Right lung (tissue), 10 donors: ENCODE measurements at places on chromosomes 3 and 15. TPM values are rescaled to one million over a fixed set of nuclear protein-coding genes. Genes with fewer than 3 reads are reported as not detected.

- DNase-seq, result no peak
Observed at GRCh38 chr15:37720267-37720666, 214.2 kb upstream of the TMCO5A start.

Gene GUCA1C
- polyA plus RNA-seq, result not detected

Gene FSIP1
- polyA plus RNA-seq, result 0.82 TPM

GRCh38 chr15:52019394-52020220 lies 588 bp downstream of the MAPK6 start:
- peak; percentile 73 for DNase-seq

Gene ATP1B3
- polyA plus RNA-seq, result 99.9 TPM

Gene BTLA
- polyA plus RNA-seq, result 0.45 TPM

DNA sequence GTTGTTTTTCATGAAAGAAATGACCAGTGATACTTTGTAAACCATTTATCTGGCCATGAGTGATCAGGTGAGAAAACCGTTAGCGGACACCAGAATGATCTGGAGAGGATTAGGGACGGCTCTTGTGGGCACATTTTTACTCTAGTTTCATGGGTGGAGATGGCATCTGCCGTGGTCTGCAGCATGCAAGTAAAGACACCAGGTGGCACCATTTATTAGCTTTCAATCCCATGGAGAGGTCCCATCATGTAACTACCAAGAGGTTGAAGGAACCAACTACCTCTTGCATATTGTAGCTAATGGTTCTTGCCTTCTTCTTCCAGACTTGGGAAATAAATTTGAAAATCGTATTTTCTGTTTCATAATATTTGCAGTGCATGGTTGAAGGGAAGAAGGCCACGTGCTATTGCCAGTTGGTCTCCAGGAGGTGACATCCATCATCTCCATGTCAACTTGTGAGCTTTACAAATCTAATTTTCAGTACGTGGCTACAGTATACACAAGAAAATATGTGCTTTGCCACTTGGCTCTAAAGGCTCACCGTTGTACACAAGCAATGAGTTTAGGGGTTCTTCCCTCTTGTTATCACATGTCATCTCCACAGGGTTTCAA lies 1.5 kb upstream of the MAPKBP1 start:
- DNase-seq, result peak; percentile 31

- no peak for DNase-seq
Observed at GRCh38 chr3:24245056-24245455, 249.6 kb downstream of the THRB start.

Gene ZPLD1
- not detected for polyA plus RNA-seq

- DNase-seq, result no peak
Observed at GRCh38 chr3:155517903-155518302, 224.4 kb upstream of the STRIT1 start.

DNA sequence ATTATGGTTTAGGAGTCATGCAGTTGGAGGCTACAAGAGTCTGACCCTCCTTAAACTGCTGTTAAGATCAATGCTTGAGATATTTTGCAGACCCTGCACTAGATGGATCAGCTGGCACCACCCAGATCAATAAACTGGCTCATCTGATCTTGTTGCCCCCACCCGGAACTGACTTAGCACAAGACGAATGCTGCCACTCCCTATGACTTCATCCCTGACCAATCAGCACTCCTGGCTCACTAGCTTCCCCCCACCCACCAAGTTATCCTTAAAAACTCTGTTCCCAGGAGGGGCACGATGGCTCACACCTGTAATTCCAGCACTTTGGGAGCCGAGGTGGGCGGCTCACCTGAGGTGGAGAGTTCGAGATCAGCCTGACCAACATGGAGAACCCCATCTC lies 594.0 kb downstream of the NTRK3 start:
- DNase-seq, result no peak

- no peak for DNase-seq
Observed at GRCh38 chr15:71651750-71652186, 158.6 kb upstream of the NR2E3 start.

DNA sequence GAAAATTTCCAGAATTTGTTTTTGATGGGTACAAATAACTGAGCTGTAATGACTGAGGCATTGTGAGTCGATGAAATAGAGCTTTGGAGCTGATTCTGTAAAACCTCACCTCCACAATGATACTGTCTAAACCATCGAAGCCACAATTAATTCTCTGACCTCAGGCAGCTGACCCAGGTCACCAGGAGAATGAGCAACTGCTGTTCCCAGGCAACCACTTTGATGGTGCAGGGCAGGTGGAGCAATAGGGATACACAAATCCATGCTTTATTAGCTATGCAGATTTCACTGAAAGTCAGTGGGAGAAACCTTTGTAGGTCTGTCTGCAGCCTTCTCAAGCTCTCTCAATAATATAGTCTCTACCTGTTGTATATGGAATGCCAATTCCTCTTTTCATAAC lies 204.4 kb downstream of the RYR3 start:
- no peak for DNase-seq

GRCh38 chr3:102885289-102885688 lies 450.5 kb downstream of the ZPLD1 start:
- no peak for DNase-seq

- DNase-seq, result no peak
Observed at GRCh38 chr3:142977399-142977728, 13.9 kb upstream of the PAQR9 start.

DNA sequence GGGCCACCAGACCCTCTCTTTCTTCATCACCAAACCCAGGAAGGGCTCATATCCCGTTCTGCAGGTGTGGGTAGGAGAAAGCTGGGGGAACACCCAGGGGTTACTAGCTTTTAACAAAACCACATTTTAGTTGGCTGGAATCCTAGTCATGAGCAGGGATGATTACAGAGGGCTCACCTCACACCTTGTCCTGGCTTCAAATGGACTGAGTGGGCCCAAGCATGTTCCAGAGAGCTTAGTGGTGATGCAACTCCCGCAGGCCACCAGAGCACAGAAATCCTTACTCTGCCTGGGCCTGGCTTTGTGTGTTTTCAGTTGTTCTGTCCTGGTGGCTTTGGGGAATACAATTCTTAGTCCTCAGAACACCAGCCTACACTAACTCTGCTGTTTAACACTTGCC lies 56.8 kb upstream of the RYK start:
- no peak for DNase-seq

DNA sequence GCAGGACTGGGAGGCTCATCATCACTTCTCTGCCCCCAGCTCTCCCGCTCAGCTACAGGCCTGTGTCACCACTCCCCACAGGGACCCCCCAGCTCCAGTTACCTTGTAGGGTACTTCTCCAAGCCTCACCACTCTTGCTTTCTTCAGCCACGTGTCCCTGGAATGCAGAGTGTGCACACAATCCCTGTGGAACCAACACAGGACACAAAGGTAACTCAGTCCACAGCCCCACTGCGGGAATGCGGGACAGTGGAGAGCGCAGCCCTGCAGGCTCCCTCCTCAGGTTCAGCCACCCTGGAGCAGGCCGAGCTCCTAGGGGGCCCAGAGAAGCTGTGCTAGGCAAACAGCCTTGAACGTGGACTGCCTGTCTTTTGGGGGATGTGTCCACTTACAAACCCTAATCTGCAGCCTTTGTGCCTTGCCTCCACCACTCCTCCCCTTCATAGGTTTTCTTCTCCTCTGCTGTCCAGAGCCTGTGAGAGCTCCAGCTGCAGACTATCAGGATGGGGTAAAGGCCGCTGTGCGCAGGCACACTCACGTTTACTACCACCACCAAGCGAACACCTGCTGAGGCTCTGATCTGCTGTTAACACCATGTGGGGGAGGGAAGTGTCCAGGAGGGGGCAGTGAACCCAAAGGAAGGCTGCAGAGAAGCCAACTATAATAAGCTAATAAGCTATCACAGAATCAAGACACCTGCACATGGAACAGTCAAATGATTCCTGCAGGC lies 26.0 kb downstream of the XPC start:
- no peak for DNase-seq

DNA sequence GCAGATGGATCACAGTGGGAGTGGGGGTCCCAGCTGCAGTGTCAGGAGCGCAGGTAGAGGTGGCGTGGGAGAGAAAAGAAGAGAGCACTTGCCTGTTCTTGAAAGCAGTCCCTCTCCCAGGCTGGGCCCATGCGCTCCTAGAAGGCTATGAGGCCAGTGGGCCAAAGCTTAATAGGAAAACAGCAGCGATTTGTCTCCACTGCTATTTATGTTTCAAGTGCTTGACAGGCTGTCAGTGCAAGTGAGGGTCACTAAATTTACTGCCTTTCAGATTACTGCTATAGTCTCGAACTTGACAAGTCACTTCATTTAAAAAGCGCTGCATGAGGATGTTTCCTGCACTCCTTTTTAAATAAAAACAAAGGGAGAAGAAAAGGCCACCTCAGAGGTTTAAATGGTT lies 239.5 kb downstream of the GAP43 start:
- DNase-seq, result no peak

Gene USP50
- 0.10 TPM for polyA plus RNA-seq

- no peak for DNase-seq
Observed at GRCh38 chr3:108428586-108428985, 81.8 kb downstream of the MYH15 start.

DNA sequence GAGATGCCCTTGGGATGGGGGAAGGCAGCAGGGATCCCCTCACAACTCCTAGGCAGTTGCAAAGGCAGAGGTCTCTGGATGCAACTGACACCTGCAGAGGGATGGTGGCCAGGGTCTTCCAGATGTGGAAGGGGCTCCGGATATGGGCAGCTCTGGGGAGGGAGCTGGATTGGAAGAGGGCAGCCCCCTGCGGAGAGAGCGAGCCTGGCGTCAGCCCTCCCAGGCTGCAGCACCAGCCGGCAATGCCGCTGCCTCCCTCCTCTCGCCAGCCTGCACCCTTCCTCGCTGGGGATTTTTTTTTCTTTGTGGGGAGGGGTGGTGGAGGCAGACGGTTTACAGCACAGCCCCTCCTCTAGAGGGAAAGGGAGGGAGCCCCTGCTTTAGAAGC lies 1.6 kb downstream of the INSYN1 start:
- DNase-seq, result no peak

Gene ASB14
- polyA plus RNA-seq, result 1.9 TPM

Gene BLM
- 8.5 TPM for polyA plus RNA-seq

DNA sequence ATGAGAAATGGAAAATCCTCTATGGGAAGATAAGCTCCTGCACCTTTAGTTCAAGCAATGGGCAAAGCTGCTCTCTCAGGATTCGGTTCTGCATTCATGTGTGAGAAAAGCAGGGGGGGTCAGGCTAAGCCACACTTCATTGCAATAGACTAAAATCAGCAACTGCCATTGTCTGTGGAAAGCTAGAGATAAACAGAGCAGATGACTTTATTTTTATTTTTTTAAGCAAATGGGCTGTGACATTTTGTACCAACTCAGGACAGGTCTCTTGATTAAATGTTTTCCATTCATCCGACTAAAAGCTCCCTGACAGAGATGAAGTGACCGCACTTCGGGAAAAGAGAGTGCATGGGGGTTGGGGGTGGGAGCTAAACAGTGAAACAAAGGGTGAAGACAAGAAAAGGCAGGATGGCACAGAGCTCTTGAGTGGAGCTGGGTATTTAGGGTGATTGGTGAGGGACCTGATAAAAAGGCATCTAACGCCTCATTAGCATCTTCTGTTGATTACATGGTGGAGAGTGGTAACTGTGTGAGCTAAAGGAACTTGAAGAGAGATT lies 987.4 kb downstream of the TUSC7 start:
- no peak for DNase-seq

Gene GASK1A
- 3.5 TPM for polyA plus RNA-seq

Gene PP2D1
- polyA plus RNA-seq, result 0.91 TPM

DNA sequence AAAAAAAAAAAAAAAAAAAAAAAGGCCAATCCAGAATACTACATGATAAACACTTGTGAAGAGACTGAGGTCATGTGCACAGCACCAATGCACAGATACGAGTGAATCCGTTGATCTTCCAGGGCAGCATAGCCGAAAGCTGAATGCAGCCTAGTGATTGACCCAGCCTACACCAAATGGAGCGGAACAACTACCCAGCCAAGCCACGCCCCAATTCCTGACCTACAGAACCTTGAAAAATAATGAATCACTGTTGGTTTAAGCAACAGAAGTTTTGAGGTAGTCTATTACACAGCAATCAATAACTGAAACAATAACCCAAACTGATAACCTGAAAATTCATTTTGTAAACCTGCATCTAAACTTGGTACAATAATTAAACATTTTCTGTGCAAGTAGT lies 361.0 kb downstream of the FHIT start:
- no peak for DNase-seq

Gene IL12A
- polyA plus RNA-seq, result 3.3 TPM
